Astrocyte of the hippocampus (primary cell): ENCODE measurements at places on chromosomes 3 and 15.

- DNase-seq, result peak; percentile 70
Observed at GRCh38 chr3:11757441-11757875, 89.2 kb downstream of the TAMM41 start.

GRCh38 chr3:9416139-9416780, 18.8 kb downstream of the SETD5 start:
- no peak for DNase-seq

GRCh38 chr15:95567686-95568085, 762.8 kb upstream of the NR2F2 start:
- DNase-seq, result peak; percentile 63

DNA sequence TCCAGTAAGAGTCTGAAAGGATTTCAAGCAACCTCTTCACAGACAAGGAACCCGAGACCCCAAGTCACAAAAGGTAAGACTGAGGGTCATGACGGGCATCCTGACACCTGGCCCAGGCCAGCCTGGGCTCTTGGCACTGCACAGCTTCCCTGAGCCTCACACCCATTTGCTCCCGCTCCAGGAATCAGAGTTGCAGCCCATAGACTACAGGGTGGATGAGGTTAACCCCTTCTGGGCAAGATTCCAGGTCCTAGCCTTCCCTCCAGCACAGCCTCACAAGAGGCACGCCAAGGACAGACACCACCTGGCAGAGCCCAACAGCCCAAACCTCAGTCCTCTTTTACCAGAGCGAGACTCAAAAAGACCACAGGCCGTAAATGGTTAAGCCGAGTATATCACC, 36.2 kb downstream of the RBPMS2 start:
- peak; percentile 60 for DNase-seq

DNA sequence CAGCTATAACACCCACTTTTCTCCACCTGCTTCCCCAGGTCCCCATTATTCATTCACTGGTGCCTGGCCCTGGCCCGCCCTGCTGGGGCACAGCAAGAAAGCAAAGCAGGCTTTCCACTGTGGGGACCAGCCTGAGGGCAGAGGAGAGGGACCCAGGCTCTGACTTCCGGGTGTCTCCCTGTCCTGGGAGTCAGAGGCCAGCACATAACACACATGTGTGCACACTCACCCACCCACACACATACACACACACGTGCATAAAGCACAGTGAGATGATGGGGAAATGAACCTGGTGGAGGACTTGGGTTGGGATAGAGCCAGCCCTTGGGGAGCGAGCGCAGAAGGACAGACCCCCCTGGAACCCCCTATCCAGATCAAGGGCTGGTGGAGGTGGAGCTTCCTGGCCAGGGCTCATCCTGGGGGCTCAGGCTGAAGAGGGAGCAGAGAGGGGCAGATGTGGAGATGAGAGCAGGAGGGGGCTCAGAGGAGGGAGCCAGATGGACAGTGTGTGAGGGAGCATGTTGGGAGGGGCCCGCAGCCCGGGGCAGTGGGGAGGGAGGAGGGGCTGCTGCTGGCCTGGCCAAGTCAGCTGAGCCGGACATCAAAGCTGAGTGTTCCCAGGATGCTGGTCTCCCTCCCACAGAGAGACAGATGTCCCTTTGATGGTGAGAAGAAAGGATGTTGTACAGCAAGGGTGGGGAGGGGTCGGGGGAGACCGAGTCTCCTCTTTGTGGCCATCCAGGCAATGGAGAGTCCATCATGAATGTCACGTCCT, 78.2 kb downstream of the LINGO1 start:
- DNase-seq, result no peak

- no peak for DNase-seq
Observed at GRCh38 chr15:78570710-78571109, 5.4 kb downstream of the CHRNA5 start.

DNA sequence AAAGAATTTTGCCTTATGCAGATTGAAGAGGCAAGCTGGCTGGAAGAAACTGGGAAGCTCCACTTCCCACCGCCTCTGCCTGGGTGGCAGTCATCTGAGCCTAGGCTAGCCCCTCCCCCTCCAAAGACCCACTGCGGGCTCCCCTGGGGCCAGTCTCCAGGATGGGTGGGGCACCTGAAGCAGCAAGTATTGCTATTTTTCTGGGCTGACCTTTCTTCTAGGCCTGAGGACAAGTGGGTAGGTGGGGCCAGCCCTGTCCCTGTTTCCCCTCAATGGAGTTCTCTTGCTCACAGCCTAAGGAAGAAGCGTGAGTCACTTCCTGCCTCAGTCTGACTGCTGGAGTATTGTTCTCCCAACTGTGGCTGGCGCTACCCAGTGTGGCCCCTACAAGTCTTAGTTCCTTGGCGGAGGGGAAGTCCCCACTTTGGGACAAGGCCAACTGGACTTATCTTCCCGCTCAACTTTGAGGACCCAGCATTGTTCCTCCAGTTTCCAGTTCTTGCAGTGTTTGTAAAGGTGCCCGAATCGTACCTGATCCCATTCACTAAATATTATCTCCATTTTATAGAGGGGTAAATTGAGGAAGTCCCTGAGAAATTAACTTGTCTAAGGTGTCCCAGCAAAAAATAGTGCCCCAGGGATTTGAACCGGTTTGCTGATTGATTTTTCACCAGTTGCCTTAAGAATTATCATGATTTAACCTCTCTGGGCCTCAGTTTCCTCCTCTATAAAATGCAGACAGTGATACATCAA, 1.4 kb downstream of the FURIN start:
- peak; percentile 75 for DNase-seq

DNA sequence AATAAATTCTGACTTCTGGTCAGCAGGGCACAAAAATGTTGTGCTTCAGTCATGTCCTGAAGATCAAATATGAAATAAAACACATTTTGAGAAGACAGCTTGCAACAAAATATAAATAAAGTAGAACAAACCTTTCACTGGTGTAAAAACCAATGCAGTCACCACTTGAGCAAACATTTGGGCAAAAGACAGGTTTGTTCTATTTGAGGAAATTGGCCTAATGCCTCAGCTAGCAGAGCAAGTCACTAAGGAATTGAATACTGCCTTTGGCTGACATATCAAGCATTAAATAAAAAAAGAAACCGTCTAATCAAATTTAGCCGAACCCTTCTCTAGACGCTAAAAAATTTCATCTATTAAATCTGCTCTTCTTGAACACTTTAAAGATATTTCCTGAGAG, 475.4 kb upstream of the CNTN3 start:
- no peak for DNase-seq

DNA sequence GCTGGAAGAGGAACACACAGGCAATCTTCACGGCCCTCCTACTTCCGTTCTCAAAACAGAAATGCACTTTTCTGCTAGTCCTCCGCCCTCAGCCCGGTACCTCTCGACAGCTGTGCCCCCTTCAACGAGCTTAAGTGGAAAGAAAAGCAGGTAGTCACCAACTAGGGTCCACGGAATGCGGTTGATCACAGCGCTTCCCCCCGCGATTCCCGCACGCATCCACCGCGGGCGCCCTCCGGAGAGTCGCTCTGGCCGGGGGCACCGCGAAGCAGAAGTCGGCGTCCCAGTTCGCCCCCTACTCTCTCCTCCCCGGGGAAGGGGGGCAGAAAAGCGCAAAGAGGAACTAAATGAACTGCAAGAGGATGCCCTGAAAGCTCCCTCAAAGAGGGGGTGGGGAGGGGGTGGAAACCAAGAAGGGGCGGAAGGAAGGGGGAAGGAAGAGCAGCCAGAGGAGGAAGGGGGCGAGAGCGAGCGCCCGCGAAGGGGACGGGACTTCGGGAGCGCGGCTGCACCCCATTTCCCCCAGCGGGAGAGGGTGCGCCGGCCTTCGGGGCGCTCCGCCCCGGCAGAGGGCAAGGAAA, 738 bp downstream of the ACAP2 start:
- peak; percentile 56 for DNase-seq

DNA sequence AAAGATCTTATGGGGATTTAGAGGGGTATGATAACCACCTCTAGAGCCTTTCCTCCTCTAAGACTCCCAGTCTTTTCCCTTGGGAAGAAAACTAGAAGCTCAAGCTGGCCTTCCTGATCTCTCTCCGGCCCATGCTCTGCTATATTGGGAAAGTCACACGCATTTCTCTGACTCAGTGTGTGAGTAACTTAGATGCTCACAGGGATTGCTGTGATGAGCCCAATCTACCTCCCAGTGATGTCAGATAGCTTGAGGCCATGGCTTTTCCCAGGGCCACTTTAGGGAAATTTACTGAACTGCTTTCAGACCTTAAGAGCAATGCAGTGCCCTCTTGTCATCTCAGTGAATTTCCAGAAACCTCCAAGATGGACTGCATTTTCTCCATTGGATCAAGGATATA, 8.6 kb upstream of the ST8SIA2 start:
- DNase-seq, result peak; percentile 25

GRCh38 chr3:112908252-112908651, 61.6 kb upstream of the CD200R1L start:
- DNase-seq, result no peak

DNA sequence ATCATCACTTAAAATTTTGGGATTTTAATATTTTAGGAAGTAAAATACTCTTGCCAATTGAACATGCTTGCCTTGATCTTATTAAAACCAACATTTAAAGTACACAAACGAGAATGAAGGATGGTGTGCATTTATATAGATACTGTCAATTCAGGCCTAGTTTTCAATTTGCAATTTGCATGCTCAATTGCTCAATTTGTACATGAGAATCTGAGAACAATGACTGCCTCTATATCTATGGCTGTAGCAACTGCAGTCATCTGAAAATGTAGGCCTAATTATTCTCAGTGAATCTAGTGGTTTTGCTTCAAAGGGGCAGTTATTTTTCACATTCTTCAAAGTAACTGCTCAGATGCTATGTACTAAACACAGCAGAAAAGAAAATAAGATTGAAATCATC, 18.8 kb downstream of the ZBBX start:
- DNase-seq, result no peak
